Left hindlimb (tissue), 1 donor: ENCODE measurements at places on chromosomes 4 and X.

DNA sequence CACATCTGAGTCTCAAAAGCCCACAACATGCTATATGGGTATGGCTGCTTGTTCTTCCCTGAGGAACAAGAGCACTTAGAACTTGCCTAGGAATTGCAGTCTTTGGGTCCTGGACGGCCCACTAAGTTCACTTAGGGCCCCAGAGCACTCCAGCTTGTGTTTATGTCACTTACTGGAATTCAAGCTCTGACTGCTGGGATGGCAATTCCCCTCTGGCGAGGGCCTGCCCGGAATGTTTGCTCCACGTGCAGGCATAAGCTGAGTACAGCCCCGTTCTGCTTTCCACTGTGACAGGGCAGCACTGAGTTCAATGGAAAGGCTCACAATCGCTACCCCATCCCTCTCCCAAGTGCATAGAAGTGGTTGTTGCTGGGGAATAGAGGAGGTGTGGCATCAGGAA is 25.9 kb upstream of the RASSF6 start:
- DNase-seq, result no peak

DNA sequence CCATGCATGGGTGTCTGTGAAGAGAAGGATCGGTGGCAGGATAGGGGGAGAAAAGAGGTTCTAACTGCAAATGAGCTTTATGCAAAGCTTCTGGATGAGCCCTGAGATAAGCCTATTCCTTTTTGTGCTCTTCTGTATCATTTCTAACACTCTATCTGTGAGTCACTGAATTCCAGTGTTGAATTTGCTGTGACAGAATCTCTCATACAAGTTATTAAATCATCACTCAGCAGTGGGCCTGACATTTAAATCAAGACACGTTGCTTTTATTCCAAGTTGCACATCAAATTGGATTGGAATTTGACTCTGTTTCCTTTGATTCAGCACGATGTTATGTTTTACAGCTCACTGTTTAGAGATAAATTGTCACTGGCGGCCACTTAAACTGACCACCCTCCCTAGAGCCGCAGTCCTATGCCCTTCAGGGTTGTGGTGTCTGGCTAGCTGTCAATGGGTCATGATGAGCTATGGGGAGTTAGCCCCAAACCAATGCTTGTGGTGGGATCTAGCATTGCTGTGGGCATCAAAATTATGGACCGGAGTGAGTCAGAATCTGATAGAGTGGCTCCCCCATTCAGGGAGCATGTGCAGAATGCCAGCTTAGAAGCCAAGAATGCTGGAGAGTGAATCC is 42.7 kb downstream of the LHFPL1 start:
- DNase-seq, result peak; percentile 32

DNA sequence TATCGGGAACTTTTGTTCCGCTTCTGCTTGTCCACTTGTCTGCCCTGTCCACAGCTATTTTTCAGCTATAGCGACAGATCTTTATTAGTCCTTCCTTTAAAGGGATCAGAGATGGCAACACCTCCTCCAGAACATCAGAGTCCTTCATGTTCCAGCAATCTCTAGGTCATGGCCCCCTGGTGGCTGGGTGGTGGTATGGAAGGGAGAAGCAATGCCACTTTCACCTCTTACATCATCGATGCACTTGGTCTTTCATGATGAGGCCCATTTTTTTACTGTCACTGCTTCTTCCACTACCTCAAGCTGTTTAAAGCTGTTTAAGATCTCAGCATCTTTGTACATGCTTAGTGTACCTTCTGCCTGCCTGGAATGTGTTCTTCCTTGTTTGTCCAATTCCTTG is 106.7 kb downstream of the ARHGAP6 start:
- DNase-seq, result no peak

GRCh38 chr4:155371432-155372043 is 5.2 kb downstream of the MAP9 start:
- no peak for DNase-seq

DNA sequence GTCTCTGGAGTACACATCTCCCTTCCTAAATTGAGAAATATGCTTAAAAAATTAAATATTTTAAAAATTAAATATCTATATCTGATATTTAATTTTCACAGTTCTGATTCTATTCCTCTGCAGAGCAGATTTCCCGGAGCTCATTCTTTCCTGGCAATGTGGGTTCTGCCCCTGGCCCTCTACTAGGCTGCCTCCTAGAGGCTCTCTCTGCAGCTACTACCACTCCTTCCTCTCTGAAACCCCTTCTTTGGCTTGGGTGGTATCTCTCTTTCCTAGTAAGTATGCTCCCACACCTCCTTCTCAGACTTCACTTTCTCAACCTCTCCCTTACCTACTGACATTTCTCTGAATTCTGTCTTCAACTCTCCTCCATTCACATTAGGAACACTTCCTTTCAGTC is 45.3 kb downstream of the RPGR start:
- DNase-seq, result no peak

GRCh38 chrX:10457092-10457491 is 163.3 kb downstream of the MID1 start:
- no peak for DNase-seq

DNA sequence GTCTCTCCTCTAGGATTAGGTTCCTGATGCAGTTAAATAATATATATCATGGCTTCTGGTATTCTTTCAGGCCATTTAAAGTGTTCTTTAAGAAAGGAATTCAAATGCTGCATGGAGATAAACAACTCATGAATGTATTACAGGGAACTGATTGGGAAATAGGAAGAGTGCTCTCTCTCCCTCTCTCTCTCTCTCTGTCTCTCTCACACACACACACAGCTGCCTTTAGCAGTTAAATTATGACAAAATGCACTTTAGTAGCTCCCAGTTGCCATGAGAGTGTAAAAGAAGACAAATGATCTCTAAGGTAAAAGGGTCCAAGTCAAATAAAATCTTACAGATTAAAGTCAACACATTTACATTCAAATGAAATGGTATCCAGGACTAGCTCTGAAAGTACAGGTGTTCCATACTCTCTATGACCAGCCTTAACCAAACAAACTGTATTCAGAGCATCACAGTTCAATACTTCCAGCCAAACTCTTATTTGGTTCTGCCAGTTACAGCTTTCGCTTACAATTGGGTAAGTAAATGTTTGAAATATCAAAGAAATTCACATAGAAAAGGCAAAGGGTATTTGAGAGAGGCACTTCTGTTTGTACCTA is 94.7 kb upstream of the CXXC4 start:
- no peak for DNase-seq

DNA sequence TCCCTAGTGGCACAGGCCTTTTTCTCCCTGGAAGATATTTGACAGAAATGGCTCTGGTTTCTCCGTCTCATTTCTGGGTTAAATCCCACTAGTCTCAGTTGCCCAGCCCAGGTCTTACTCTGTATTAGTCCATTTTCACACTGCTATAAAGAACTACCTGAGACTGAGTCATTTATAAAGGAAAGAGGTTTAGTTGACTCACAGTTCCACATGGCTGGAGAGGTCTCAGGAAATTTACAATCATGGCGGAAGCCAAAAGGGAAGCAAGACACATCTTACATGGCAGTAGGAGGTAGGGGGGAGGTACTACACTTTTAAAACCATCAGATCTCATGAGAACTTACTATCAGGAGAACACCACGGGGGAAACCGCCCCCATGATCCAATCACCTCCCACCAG is 81.9 kb downstream of the FHDC1 start:
- no peak for DNase-seq

- DNase-seq, result no peak
These were observed 26.6 kb upstream of the ADRA2C start for GRCh38 chr4:3739577-3739976.

GRCh38 chr4:8403173-8403753 is 37.3 kb downstream of the ACOX3 start:
- peak; percentile 87 for DNase-seq
